Placental epithelial cell (primary cell): ENCODE measurements at places on chromosomes 2 and 18. TPM values are rescaled to one million over a fixed set of nuclear protein-coding genes. Genes with fewer than 3 reads are reported as not detected.

Gene POLR1A
- 10.6 and 25.1 TPM in 2 replicates for total RNA-seq

Gene RNMT
- 28.3 and 29.7 TPM in 2 replicates for total RNA-seq

Gene SPEG
- total RNA-seq: 20.4 and 40.8 TPM in 2 replicates

Gene NEB
- total RNA-seq: 0.54 and 2.7 TPM in 2 replicates

Gene CNDP1
- not detected in 2 replicates for total RNA-seq

Gene PLEK
- not detected in 2 replicates for total RNA-seq

Gene MEP1B
- under 0.01 and 0.11 TPM in 2 replicates for total RNA-seq

Gene KIF3C
- 18.1 and 28.8 TPM in 2 replicates for total RNA-seq

Gene ZNF24
- 25.5 and 33.8 TPM in 2 replicates for total RNA-seq

Gene CRYGD
- not detected in 2 replicates for total RNA-seq

Gene DQX1
- total RNA-seq: 0.33 and 0.39 TPM in 2 replicates
